ENCODE measurements at places on chromosomes 12 and 14.

DNA sequence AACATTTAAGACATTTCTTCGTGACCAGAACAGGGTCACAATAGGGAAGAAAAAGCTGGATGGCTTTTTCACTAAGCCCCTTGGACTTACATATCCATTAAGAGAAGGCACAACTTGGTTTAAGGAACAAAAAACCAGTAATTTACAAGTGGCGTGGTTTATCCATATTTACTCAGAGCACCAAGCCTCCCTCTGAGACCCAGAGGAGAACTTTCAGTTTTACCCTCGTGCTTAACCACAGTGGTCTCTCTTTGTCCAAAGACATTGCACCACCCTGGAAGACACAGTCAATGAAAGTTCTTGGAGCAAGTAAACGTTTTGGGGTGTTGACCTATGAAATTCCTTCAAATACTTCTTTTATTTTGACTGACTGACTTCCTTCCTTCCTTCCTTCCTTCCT lies 52.5 kb downstream of the SSPN start:
- no peak for DNase-seq

GRCh38 chr14:20343862-20344220 lies 406 bp downstream of the PARP2 start:
- no peak for DNase-seq

GRCh38 chr12:117226505-117226904 lies 36.2 kb upstream of the FBXO21 start:
- DNase-seq = no peak

DNA sequence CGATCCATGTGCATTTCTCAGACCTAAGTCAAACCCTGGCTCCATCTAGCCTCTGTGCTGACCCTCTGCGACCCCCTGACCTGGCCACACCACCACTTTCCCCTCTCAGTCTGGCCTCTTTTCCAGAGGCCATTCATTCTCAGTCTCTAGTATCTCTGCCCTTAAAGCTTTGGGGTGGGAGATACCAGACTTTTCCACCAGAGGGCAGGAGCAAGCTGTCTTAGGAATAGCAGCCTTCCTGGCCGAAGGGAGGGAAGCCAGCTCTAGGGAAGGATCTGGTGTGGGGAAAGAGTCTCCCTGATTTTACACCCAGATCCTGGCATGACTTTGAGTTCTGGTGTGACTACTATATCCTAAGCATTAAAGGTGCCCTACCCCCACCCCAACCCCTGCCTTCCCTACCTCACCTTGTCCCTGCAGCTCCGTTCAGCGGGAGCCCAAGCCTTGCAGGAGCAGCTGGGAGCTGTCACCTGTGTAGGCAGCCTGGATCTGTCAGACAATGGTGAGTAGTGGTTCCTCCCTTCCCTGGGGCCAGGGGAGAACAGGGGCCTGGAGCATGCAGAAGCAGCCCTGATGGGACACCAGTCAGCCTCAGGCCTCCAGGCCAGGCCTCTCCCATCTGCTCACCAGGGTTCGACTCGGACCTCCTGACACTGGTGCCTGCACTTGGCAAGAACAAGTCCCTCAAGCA lies 6.6 kb downstream of the CARMIL3 start:
- peak; percentile 32 for DNase-seq

GRCh38 chr12:26416550-26416949 lies 221.2 kb downstream of the SSPN start:
- no peak for DNase-seq

DNA sequence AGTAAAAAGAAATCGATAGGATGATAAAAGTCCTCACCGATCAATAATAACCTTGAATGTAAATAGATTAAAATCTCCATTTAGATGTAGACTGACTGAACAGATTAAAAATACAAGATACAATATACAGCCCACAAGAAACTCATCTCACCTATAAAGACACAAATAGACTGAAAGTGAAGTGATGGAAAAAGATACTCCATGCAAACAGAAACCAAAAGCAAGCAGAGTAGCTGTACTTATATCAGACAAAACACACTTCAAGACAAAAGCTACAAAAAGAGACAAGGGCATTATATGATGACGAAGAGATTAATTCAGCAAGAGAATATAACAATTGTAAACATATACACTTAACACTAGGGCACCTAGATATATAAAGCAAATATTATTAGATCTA lies 444.8 kb downstream of the RGS6 start:
- no peak for DNase-seq

GRCh38 chr12:112005419-112006395 lies 7.3 kb downstream of the TMEM116 start:
- DNase-seq = no peak

- peak; percentile 2 for DNase-seq
Observed at GRCh38 chr14:80003138-80003537, 208.2 kb downstream of the DIO2 start.

GRCh38 chr14:38693423-38693822 lies 409.6 kb downstream of the SEC23A start:
- no peak for DNase-seq

GRCh38 chr14:92949496-92950192 lies 26.7 kb downstream of the CHGA start:
- DNase-seq = no peak

DNA sequence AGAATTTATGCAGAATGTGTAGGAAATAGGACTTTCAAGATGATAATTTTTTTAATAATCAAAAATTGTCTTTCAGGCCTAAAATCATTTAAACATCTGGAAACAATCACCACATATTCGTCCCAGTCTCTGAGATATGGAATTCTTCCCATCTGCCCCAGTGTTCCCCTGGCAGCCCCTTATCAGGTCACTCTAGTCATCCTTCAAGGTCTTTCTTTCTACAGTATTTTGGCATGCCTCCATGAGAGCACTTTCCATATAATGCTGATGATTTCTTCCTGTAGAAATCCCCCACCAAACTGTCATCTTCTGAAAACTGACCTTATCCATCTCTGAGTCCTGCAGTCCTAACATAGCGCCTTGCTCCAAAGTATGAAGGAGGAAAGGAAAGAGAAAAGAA lies 422.1 kb downstream of the RPS29 start:
- no peak for DNase-seq

DNA sequence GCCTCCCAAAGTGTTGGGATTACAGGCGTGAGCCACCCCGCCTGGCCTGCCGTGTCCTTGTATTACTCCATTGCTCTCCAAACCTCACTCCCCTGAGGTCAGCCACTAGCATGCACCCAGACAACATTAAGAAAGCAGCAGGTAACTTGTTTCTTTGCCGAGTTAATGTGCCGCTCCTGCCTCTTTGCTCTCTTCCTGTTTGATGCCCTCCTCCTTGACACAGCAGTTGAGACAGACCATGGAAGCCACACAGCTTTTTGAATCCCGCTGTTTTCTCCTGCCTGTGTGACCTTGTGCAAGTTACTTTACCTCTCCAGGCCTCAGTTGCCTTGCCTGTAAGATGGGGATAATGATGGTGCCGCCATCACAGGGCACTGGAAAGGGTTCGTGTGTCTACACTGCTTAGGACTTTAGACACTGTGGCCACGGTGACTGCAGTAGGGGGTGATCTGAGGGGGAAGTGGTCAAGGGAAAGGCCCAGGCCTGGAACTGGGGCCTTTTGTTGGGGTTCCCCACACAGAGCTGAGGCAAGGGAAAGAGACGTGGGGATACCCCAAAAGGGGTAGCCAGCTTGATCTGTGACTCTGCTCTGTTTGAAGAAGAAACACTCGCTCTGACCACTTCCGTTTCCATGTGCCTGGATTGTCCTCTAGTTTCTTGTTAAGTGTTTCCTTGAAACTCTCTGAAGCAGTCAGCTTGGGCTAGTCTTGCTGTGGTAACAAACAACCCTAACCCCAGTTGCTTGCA lies 69.3 kb downstream of the RIN3 start:
- DNase-seq = no peak

DNA sequence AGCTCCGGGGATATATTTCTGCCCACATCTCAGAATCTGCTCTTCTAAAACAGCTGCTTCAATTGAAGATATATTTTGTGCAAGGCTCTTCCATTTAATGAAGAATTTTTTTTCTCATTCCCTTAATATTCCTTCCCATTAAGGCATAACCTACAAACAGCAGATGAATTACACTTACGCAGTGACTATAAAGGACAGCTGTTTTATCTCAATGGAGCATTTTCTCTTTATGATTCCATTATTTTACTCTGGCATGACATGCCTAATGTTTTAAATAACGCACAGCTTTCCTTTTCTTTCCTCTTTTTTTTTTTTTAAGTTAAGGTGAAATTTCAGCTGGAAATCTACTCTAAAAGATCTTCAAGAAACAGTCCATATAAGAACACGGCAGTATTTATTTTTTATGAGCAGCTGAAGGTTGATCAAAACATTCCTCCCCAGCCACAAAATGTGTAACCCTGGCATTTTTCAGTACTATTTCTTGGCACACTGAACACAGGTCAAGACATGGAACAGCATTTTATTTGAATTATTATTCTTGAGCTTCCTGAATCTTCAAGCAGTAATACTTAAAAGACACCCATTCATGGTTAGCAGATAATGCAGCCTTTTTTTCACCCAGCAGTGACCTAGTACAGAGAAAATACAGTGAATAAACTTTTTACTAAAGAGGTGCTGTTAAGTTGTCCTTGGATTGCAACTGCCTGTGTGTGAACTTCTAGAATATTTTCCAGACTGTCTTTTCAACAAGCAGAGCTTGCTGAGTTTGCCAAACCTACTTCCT lies 118.1 kb upstream of the FOXN3 start:
- DNase-seq = peak; percentile 17

DNA sequence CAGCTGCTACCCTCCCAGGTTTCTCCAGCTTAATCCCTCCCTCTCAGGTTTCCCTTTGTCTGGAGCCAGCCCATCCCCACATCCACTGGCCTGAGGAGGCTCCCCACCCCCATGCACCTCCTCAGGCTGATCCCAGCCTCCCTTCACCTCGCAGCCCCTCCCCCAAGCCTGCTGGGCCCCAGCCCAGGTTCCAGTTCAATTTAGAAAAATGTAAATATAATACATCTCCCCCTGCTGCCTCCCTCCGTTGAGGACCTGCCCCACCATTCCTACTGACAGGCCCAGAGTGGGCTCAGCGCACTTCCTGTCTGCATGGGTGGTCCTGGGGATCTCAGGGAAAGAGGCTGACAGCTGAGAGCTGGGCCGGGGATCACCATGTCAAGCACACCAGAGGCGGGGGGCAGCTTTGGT lies 155.8 kb downstream of the NTF3 start:
- DNase-seq = no peak

DNA sequence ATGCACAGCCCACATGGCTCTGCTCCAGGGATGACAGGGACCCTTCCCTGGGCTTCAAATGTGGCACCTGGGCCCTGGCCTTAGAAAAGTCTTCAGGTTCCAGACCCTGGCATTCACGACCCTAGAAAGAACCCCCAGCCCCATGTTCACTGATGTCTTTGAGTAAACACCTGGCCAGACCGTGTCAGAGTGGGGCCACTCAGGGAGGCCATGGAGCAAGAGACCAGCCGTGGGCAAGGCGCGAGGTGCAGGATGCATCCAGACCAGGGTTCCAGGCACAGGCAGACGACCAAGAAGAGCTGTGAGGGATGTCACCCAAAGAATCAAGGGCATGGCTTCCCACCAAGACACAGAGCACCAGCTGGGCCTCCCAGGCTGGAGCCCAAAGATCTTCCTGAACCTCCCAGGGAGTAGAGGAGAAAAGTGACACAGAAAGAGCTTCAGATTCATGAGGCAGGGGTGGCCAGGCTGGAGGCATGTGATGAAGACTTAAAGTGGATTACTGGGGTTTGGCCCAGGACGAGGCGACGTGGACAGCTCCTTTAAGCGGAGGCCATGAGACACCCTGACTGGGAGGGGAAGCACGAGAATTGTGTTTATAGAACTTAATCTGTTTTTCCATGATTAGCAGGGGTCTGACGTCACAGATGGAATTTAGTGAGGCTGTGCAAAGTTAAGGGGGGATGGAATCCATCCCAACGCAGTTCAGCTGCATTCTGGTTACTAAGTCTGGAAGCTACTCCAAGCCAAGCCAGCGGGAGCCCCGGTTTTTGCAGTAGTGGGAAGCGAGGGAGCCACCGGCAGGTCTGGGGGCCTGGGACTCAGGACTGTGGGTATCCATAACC lies 61.6 kb downstream of the ARL6IP4 start:
- DNase-seq = no peak

GRCh38 chr12:117686911-117687377 lies 281.8 kb downstream of the KSR2 start:
- peak; percentile 72 for DNase-seq

GRCh38 chr14:24013654-24014514 lies 25.2 kb downstream of the DHRS4L2 start:
- DNase-seq = no peak

- no peak for DNase-seq
Observed at GRCh38 chr12:78101113-78101876, 270.6 kb downstream of the NAV3 start.

DNA sequence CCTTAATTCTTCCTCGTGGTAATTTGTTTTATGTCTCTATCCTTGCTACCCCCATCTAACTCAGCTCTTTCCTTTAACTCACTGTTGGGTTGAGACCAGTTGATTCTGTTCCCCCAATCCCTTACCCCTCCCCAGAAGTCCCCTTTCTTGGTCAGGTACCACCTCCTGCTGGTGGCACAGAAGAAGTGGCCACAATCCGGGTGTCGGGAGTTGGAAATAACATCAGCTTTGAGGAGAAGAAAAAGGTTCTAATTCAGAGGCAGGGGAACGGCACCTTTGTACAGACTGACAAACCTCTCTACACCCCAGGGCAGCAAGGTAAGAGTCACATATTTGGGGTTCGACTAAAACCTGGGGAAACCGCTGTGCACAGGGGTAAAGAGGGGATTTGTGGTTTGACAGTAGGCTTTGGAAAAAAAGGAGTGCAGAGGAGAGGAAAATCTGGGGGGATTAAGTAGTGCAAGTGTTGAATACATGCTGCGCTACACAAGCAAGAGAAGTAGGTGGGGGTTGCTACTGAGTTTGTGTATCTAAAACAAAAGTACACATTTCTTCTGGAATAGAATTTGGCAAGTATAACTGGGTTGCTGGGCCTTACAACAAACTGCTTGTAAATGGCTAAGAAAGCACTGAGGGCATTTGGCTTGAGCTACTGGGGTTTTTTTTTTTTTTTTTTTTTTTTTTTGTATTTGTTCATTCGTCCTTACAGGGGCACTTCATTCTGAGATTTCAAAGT lies 1.3 kb downstream of the A2ML1 start:
- no peak for DNase-seq

- DNase-seq = no peak
Observed at GRCh38 chr12:24185782-24186181, 236.3 kb upstream of the SOX5 start.

- DNase-seq = no peak
Observed at GRCh38 chr12:46110928-46111699, 120.7 kb upstream of the SCAF11 start.

- DNase-seq = peak; percentile 18
Observed at GRCh38 chr12:68189821-68190242, 30.3 kb upstream of the IFNG start.
